Melanocyte of skin (primary cell): ENCODE measurements at places on chromosomes 6 and 20. TPM values are rescaled to one million over a fixed set of nuclear protein-coding genes. Genes with fewer than 3 reads are reported as not detected.

CDH26 gene
- 0.15 TPM in 1 of 2 replicates, not detected in the other for total RNA-seq

MOXD1 gene
- total RNA-seq, result 18.9 and 37.9 TPM in 2 replicates

FOXQ1 gene
- under 0.01 TPM in 1 of 2 replicates, not detected in the other for total RNA-seq

PAX1 gene
- total RNA-seq, result not detected in 2 replicates

LCA5 gene
- 1.9 and 2.0 TPM in 2 replicates for total RNA-seq

VEGFA gene
- 9.5 and 9.6 TPM in 2 replicates for total RNA-seq

KIF6 gene
- total RNA-seq, result 5.3 and 10.0 TPM in 2 replicates

ZC3H12D gene
- total RNA-seq, result under 0.01 TPM in 1 of 2 replicates, not detected in the other

C6orf132 gene
- total RNA-seq, result 0.34 TPM in 1 of 2 replicates, not detected in the other

CALHM6 gene
- total RNA-seq, result 0.34 and 1.8 TPM in 2 replicates

CPNE5 gene
- under 0.01 and 0.31 TPM in 2 replicates for total RNA-seq

BMP2 gene
- total RNA-seq, result under 0.01 and 0.31 TPM in 2 replicates

LY6G6D gene
- not detected in 2 replicates for total RNA-seq

SLC35D3 gene
- total RNA-seq, result under 0.01 TPM in 1 of 2 replicates, not detected in the other

HLA-DRB1 gene
- 8.9 and 18.9 TPM in 2 replicates for total RNA-seq

NKAPL gene
- 1.1 and 1.4 TPM in 2 replicates for total RNA-seq

NXT1 gene
- 12.0 and 17.8 TPM in 2 replicates for total RNA-seq

FAM162B gene
- total RNA-seq, result under 0.01 TPM in 1 of 2 replicates, not detected in the other

RRBP1 gene
- total RNA-seq, result 62.5 and 65.3 TPM in 2 replicates

SUPT3H gene
- total RNA-seq, result 3.8 and 4.4 TPM in 2 replicates

PGC gene
- not detected in 2 replicates for total RNA-seq

SLC13A3 gene
- total RNA-seq, result 2.0 and 3.4 TPM in 2 replicates
